ENCODE measurements at places on chromosomes 4 and X.

GRCh38 chrX:57417827-57418226, 131.3 kb downstream of the FAAH2 start:
- no peak for DNase-seq

DNA sequence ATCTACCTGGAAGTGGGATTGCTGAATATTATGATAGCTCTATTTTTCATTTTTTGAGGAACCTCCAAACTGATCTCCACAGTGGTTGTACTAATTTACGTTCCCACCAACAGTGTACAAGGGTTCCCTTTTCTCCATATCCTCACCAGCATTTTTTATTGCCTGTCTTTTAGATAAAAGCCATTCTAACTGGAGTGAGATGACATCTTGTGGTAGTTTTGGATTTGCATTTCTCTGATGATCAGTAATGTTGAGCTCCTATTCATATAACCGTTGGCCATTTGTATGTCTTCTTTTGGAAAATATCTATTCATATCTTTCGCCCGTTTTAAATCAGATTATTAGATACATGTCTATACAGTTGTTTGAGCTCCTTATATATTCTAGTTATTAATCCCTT, 101.8 kb downstream of the RASGEF1B start:
- no peak for DNase-seq

- DNase-seq = no peak
These were observed 66.5 kb downstream of the DMP1 start for GRCh38 chr4:87716371-87717265.

DNA sequence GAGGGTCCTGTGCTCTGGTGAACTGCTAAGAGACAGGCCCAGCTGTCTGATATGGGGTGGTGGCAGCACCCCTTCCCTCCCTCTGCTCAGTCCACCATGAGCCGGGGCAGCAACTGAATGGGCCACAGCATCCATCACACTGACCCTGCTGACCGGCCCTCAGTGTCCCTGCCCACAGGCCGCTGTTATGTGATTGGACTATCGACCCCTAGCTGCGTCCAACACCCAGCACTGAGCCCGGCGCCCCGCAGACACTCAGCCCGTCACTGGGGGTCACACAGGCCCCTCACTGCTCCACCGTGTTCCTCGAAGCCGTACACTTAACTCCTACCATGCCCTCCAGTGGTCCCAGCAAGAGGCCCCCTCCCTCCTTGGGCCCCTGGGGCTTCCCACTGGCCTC, 88.8 kb upstream of the PSAPL1 start:
- DNase-seq = no peak

- no peak for DNase-seq
These were observed 24.1 kb downstream of the PIN4 start for GRCh38 chrX:72205706-72206105.

- DNase-seq = no peak
These were observed 93.6 kb downstream of the RBM47 start for GRCh38 chr4:40536032-40536431.

- no peak for DNase-seq
These were observed 68.4 kb downstream of the GATB start for GRCh38 chr4:151692443-151692782.

DNA sequence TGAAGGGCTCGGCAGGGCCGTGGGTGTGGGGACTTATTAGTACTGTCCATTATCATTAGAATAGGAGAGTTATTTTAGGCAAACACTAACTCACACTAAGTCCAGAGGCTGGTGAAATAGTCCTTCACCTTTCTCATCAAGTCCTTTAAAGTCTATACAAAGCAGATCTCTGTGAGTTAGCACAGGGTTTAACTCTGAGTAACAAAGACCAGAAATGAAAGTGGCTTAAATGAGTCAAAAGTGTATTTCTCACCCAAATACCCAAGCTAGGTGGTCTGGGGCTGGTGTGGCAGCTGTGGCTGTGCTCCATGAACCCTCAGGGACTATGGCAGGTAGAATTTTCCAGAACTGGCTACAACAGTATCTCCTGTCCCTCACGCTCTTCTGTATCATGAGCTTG, 263.2 kb downstream of the BCOR start:
- DNase-seq = no peak

DNA sequence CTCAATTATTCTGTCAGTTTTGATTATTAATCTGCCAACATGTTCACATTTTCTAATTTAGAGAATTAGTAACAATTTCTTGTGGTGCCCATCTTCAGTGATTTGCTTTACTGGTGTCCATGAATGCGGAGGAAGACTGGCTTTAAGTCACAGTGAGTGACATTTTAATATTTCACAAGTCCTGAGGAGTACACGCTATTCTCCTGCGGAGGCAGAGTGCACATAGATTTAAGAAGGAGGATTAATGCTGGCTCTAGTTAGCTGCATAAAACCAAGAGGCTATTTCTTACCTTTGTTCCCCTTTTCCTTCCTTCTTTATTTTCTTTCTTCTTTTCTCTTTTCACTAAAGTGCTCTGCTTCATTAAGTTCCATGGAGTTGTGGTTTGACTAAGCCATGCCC, 495.2 kb upstream of the IGFBP7 start:
- DNase-seq = no peak

GRCh38 chrX:40440866-40441265, 139.9 kb upstream of the ATP6AP2 start:
- no peak for DNase-seq

Measured in CD4-positive, alpha-beta T cell treated with Interleukin-17A for 1 hour (primary cell).